Fibroblast of lung (primary cell): ENCODE measurements at places on chromosomes 11 and 22. TPM values are rescaled to one million over a fixed set of nuclear protein-coding genes. Genes with fewer than 3 reads are reported as not detected.
A peak's percentile ranks its signal among the peaks of the same experiment; 100 is the strongest.

DNA sequence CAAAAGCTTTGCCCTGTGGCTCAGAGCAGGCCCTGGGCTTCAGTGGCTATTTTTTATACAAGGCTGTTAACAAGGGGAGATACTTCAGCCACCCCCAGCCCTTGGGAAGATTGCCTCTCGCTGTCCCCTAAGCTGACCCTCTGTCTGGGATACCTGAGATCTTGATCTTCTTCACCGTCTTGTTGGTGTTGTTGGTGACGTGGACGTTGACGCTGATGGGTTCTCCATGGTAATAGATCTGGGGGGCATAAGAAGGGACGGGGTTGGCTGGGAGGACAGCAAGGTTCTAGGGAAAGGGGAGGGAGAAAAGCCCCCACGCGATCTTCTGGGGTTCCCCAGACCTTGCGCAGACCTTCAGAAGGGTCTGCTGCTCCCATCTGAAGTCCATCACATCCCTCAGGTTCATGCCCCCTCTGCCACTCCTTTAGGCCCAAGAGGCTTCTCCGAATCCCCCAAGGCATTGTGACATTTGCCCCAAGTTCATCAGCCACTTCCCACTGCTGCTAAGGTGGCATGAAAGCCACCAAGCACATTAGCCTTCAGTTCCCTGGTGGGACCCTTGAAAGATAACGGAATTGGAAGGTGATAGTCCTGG lies 36.7 kb downstream of the TPBGL start:
- no peaks in the 10 kb centered on the region for H3K4me1 ChIP-seq
- H3K27ac ChIP-seq: no peak overlapping the region
- no peaks in the 10 kb centered on the region for H3K27me3 ChIP-seq

DNA sequence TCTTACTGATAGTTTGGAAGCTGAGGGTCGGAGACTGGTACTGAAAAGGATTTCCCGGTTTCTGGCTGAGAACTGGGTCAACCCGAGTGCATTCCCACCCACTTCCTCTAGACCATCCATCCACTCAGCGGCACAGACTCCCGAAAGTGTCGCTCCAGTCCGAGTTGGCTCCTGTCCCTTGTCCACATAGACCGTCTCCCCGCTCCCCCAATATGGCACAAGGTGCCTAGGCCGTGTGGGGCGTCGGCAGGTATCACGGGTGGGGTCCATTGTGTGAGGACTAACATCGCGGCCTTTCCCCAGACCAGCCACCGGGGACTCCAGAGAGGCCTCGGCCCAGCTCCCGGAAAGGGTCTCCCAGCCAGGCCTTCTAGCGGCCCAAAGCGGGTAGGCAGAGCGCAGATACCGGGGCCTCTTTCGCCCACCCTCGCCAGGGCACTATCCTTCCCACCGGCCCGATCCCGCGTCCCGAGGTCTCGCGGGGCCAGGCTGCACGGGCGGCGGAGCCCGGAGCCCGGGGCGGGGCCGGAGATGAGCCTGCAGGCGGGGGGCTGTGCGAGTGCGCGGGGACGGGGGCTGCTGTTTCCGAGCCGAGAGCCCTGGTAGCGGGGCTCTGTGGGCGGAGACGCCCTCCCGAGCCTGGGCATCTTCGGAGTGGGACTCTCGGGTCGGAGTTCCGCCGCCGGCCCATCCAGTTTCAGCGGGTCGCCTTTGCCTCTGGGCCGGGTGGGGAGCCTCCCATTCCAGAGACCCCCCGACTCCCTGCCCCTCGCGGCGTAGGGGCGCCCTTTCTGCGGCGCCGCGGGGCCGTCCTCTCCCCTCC lies 21.1 kb downstream of the SERPINH1 start:
- H3K27me3 ChIP-seq: no peaks in the 10 kb centered on the region
- H3K27ac ChIP-seq: peak overlapping the region; percentile 62
- no peaks in the 10 kb centered on the region for H3K36me3 ChIP-seq
- H3K4me3 ChIP-seq: peak overlapping the region; percentile 71

DNA sequence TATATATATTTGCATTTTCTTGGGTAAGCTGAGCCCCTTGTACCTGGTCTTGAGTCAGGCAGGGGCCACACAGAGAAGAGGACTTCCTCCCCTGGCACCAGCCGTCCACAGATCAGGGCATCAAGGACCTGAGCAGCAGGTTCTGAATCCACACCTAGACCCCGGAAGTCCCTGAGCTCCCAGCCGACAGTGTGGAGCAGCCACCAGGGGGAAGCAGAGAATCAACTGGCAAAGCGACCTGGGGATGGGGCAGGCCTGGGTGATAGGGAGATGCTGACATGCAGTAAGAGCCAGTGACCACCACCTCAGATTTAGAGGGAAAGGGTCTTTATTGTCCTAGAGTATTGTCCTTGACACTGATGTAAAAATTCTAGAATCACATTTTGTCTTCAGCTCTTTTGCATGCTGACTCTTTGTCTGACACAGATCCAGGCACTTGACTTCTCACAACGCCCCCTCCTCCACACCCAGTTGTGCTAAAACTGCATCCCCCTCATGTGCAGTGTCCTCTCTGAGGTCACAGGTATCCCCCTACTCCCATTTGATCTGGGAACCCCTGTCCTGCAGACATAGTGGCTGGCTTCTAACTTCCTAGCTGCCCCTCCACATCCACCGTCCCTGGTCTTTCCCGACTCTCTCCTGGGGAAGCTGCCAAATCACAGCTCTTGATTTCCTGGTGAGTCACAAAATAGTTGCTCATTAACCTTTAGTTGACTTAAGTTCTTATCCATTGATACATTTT lies 109.3 kb downstream of the GGTLC2 start:
- H3K36me3 ChIP-seq: no peaks in the 10 kb centered on the region
- H3K27me3 ChIP-seq: no peaks in the 10 kb centered on the region
- H3K4me3 ChIP-seq: no peak overlapping the region
- H3K4me1 ChIP-seq: no peaks in the 10 kb centered on the region

Gene LRRC55
- not detected in 2 replicates for polyA plus RNA-seq

GRCh38 chr22:20738394-20739089 lies 35.4 kb upstream of the SERPIND1 start:
- H3K4me1 ChIP-seq: no peaks in the 10 kb centered on the region
- H3K4me3 ChIP-seq: no peak overlapping the region
- no peak for DNase-seq
- peaks cover 5% of the 10 kb centered on the region for H3K36me3 ChIP-seq
- no peaks in the 10 kb centered on the region for H3K27me3 ChIP-seq

Gene EXPH5
- polyA plus RNA-seq: 2.9 and 3.4 TPM in 2 replicates

Gene TNNI2
- not detected in 2 replicates for polyA plus RNA-seq

Gene PDE2A
- polyA plus RNA-seq: 0.08 and 2.6 TPM in 2 replicates

Gene CALCA
- not detected in 2 replicates for polyA plus RNA-seq

- peaks cover 11% of the 10 kb centered on the region for H3K36me3 ChIP-seq
- DNase-seq: no peak
- H3K27me3 ChIP-seq: no peaks in the 10 kb centered on the region
- no peak overlapping the region for H3K4me3 ChIP-seq
Measured at GRCh38 chr11:65410936-65411680, 11.5 kb upstream of the NEAT1 start.
